NCI-H446 treated with DMSO at 0.1 percent for 48 hours (cell line): ENCODE measurements at places on chromosomes 5 and 9.

DNA sequence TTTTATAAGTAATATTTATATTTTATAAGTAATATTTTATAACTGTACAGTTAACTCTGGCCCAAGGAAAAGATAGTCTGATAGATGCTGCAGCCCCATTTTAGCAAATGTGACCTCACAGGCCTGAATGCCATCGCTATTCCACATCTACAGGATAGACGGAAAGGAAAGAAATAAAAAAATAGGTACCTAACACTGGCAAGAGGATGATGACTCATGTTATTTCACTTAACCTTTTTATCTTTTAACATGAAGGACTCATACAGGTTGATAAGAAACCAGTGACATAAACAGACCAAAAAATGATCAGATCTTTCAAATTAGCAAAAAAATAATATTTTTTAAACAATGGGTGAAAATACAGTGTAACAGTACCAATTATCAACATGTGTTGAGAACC lies 2.7 kb downstream of the CD274 start:
- DNase-seq, result no peak

- no peak for DNase-seq
Measured at GRCh38 chr9:98410185-98410697, 154.8 kb upstream of the TBC1D2 start.

DNA sequence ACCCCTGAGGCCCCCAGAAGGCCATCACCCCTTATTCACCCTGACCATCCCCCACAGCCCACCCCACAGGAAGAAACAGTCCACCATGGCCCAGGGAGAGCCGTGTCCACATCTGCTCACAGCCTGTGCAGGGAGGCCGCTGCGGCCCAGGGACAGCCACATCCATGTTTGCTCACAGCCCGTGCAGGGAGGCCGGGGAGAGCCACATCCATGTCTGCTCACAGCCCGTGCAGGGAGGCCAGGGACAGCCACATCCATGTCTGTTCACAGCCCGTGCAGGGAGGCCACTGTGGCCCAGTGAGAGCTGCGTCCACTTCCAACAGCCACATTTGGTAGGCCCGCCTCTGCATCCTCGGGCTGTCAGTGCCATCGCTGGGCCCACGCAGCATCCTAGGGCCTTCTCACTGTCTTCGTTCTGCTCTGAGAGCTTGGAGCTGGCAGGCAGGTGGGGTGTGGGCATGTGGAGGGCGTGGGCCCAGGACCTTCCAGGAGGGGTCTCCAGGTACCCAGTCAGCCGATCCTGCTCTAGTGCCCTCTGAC lies 38.1 kb downstream of the LPCAT1 start:
- DNase-seq, result no peak

GRCh38 chr5:73928476-73929070 lies 302.6 kb downstream of the ARHGEF28 start:
- no peak for DNase-seq

GRCh38 chr5:999724-1000123 lies 8.9 kb upstream of the NKD2 start:
- no peak for DNase-seq

DNA sequence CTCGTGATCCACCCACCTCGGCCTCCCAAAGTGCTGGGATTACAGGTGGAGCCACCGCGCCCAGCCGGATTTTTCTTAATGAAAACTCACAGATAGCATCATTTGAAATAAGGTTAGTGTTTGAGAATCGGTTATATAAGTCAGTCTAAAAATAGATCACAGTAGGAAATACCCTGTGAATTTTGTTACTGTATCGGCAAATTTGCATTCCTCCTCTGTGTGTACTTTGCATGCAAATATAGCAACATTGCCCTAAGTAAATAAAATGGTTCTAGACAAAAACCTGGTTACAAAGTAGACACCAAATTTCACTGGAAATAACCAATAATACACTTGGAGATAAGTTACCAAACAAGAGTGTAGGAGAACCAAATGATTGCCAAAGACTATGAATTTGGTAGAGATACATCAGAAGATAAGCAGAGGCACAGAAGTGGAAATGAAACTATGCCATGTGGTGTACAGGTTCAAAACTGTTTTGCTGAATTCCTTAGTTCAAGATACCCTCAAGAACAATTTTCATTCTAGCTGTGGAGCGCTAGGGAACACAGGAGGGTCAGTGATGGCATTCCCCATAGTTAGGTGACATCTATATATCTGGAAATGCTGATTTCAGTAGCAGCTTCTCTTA lies 58.1 kb downstream of the ICE1 start:
- DNase-seq, result no peak

DNA sequence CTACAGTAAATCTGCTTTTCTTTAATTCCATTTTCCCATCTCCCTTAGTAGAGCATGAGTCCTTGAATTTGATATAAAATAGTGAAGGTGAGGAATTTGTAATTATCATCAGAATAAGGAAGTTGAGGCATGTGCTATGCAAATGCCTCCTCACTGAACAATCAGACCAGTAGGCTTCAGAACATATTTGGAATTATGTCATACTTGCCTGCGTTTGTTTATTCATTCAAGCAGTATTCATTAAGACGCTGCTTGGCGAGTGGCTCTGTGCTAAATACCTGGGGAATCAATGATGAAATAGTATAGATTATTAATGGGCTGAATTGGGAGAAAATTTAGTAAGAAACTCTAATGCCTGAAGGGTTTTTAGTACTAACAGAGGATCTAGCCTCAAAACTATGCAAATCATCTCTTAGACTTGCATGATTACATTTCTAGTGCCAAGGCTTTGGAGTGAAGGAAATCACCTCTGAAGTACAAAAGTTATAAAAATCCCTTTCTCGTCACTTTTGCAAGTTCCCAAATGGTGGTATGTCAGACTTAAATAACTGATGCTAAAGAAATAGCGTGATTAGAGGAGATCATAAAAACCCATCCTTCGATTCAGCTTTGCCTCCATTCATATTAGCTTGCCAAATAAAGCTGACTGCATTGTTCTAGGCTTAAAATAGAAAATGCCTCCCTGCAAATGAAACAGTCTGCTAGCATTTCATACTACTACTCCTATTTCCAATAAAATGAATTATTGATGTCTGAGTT lies 141.7 kb downstream of the PCSK5 start:
- no peak for DNase-seq

DNA sequence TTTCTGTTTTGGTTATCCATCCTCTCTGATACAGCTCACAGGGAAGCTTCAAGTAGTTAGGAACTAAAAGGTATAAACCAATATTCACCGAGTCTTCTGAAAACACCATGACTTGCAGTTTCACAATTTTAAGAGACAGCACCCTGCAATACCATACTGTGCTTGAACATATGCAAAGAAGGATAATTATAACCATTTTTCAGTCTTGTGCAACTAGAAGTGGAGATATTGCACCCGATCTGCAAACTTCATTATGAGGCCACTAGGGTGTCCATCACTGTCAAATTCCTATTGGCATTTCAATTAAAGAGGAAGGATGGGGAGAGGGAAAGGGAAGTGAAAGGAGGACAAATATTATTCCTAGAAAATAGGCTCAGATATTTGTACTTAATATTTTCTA lies 32.4 kb upstream of the CEP120 start:
- no peak for DNase-seq

DNA sequence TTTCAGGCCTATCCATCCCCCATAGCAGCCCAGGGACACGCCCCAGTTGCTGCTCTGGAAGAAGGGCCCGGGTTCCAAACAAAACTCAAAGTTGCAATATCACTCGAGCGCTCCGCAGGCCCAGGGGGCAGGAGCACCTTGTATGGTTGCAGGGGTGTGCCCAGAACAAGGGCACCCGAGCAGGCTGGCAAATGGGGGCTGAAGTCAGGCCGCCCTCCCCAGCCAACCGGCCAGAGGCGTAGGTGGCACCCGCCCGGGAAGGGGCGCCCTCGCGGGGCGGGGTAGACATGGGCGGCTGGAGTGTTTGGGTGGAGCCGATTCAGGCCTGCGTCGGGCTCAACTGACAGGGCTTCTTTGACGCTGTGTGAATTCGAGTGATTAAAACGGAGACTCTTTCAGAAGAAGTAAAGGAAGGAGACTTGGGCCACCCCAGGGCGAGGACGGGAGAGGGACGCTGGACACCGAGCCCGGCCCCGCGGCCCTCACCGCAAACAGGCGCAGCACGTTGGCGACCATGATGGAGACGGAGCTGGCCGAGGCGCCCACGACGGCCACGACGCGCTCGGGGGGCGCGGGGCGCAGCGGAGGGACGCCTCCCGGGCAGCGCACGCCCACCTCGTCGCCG lies 1.1 kb downstream of the GRM6 start:
- DNase-seq, result no peak

DNA sequence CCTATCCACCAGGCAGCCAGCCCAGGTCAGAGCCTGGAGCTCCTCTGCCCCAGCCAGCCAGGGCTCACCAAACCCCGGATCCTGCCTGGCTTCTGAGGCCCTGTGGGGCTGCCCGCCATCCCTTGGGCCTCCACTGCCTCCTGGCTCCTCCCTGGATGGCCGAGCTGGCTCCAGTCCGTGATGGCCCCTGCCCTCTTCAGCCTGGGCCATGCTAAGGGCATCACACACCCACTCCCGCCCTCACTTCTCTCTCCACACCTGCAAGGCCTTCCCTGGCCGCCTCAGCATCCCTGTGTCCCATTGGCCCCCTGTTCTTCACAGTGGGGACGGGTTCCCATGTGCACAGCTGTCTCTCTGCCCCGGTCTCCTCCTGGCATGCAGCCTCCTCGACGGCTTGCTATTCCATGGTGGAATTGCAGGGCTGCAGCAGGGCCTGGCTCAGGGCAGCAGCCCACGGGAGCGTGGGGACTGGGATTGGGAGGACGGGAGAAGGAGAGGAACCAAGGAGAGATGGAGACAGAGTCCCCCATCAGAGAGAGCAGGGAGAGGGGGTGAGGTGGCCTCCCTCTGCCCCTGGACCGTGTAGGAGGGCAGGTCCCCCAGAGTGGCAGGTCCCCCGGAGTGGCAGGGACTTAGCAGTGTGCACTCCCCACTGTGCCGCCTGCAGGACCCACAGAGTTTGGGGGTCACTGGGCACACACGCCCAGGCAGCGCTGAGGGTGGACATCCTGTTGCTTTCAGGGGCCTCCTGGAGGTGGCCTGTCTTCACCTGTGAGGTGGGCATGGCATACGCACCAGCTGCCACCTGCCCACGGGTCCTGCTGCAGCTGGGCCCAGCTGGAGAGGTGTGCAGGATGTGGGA lies 16.7 kb upstream of the RNU6ATAC start:
- DNase-seq, result no peak

GRCh38 chr5:79507251-79508205 lies 6.4 kb downstream of the HOMER1 start:
- DNase-seq, result no peak

GRCh38 chr5:140671472-140672125 lies 1.8 kb downstream of the DND1 start:
- DNase-seq, result no peak

DNA sequence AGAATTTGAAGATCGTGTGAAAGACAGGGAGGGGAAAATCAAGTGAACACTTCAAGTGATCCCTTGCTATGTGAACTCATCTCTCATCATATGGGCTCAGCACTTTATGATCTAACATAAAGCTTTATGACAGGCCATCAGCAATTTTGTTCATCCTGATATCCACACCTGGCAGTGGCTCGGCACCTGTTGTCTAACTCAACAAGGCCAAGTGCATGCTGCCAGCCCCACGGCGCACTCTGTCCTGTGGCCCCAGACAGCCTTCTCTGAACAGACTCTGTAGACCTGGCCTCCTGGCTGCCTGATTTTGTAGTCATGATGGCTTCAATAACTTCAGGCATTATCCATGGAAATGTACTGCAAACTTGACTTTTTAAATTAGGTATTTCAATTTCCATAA lies 106.3 kb downstream of the MEF2C start:
- no peak for DNase-seq

DNA sequence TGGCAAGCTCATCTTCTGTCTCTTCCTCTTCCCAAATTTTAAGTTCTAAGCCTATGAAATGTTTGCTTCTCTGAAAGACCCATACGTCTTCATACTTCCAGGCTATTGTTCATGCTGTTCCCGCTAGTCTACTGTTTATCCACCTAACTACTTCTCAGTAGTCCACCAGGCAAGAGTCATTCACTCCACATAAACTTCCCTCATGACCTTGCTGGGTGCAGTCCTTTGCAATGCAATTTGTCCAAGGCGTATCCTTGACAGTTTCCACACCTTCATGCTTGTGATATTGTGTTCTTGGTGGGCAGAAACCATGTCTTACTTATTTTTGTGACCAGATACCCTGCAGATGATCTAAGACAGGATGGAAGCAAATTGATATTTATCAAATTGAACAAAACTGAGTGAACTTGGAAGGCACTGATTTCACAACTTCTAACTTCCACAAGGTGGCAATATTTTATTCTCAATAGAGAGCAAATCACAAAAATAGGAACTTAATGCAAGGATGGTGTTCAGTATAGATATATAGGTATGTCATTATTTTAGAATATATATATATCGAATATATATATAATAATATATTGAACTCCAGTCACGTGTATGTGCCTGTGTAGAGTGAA lies 30.3 kb downstream of the TYRP1 start:
- peak; percentile 65 for DNase-seq

GRCh38 chr5:176844706-176845391 lies 34.5 kb downstream of the UNC5A start:
- no peak for DNase-seq

- DNase-seq, result no peak
Measured at GRCh38 chr9:27847380-27847779, 274.1 kb upstream of the C9orf72 start.

GRCh38 chr5:23012842-23013241 lies 159.7 kb upstream of the CDH12 start:
- DNase-seq, result no peak

GRCh38 chr9:32579706-32580331 lies 6.9 kb upstream of the NDUFB6 start:
- peak; percentile 15 for DNase-seq

DNA sequence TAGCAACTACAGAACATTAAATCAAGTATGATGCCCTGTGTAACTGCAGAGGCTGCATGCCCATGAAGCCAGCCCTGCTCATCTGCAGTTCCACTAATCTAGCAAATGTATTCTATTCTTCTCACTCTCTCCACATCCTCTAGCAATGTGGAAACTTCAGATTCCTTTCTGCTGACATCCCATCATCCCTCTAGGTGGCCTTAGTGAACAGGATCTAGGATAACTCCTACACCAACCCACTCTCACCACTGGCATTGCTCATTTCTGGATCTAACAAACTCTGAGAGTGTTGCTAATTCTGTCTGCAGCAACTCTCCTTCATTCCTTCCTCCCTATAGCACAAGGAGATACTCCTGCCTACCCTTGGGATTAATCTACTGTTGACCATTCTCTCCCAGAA lies 80.8 kb downstream of the FAM81B start:
- no peak for DNase-seq

- no peak for DNase-seq
Measured at GRCh38 chr9:132443951-132444607, 34.1 kb downstream of the CFAP77 start.

GRCh38 chr5:16894236-16895057 lies 41.6 kb downstream of the MYO10 start:
- peak; percentile 32 for DNase-seq

GRCh38 chr5:143194206-143194605 lies 209.3 kb downstream of the NR3C1 start:
- DNase-seq, result no peak
